ENCODE measurements at places on chromosomes 11 and 22.
A peak's percentile ranks its signal among the peaks of the same experiment; 100 is the strongest.

DNA sequence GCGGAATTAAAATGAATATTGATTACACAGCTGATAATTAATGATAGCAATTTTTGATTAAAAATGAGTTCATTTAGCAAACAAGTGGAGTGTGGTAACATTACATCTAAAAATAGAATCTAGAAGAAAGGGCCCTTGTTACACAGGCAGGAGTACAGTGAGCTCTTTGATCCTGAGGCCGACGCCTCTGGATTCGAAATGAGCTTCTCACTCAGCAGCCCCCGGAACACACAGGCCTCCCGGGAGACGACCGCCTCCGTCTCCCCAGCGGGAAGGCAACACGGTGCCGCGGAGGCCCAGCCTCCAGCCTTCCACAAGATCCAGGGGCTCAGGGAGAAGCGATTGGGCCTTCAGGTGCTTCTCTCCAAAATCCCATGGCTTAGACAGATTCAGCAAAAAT, 379.1 kb downstream of the BRD1 start:
- no peak for DNase-seq

GRCh38 chr22:20423008-20423905, 14.4 kb downstream of the SCARF2 start:
- DNase-seq: no peak

- no peak for DNase-seq
These were observed 33.5 kb downstream of the LRRC10B start for GRCh38 chr11:61542024-61542461.

DNA sequence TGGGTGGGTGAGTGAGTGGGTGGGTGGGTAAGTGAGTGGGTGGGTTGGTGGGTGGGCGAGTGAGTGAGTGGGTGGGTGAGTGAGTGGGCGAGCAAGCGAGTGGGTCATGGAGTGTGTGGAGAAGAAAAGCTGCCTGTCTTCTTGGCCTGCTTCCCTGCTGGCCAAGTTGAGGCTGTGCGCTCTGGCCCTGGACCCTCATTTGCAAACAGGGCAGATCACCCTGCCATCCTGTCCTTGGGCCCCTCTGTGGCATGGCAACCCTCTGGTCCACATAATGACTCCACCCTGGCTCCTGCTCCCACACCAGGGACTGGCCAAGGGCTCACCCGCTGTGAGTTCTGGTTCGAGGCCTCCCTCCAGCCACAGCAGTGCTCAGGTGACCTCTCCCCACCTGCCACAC, 35.1 kb downstream of the CAPN1 start:
- no peak for DNase-seq

- no peak for DNase-seq
These were observed 105.0 kb downstream of the ZBTB16 start for GRCh38 chr11:114164546-114164945.

DNA sequence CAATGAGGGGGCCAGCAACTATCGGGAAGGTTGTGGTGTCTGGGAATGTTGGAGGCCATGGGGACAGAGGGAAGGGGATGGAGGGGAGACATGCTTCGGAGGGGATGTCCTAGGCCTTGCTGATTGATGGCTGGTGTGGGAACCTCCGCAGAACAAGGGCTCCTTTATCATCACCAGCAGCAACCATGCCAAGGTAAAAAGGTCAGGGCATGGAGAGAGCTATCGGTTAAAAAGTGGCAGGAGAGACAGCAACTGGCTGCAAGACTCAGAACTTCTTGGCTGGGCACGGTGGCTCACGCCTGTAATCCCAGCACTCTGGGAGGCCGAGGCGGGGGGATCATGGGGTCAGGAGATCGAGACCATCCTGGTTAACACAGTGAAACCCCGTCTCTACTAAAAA, 3.0 kb downstream of the GSTT4 start:
- DNase-seq: no peak

DNA sequence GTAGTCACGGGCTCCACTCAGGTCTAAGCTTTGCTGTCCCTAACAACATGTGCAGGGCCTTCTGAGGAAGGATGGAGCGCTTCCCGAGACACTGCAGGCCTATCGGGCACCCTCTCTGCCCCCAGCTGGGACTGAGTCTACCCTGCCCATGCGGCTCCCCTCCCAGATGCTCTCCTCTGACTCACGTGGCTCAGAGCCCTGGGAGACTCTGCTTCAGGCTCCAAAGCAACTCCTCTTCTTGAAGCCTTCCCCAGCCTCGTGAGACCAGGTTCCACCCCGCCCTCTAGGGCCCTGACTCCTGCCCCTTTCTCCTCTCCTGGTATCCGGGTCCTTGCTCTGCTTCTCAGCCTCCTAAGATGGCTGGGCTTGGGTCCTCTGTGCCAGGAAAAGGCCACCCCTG, 28.4 kb upstream of the ARFGAP3 start:
- no peak for DNase-seq

GRCh38 chr22:34976886-34977285, 89.1 kb upstream of the ISX start:
- DNase-seq: no peak

GRCh38 chr22:20558534-20558933, 51.1 kb downstream of the MED15 start:
- DNase-seq: no peak

DNA sequence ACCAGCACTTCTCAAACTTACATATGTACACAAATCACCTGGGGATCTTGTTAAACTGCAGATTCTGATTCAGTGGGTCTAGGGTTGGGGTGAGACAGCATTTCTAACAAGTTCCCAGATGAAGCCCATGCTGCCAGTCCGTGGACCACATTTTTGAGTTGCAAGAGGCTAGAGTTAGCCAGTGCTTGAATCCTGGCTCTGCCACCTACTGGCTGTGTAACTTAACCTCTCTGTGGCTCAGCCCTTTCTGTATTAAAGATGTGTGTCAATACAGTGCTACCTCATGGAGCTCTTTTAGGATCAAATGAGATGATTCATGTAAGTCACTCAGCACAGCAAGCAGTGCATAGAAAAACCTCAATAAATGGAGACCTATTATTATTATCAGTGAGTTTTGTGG, 90.2 kb upstream of the ISX start:
- no peak for DNase-seq

- DNase-seq: no peak
These were observed 4.9 kb downstream of the GRK2 start for GRCh38 chr11:67271205-67271540.

DNA sequence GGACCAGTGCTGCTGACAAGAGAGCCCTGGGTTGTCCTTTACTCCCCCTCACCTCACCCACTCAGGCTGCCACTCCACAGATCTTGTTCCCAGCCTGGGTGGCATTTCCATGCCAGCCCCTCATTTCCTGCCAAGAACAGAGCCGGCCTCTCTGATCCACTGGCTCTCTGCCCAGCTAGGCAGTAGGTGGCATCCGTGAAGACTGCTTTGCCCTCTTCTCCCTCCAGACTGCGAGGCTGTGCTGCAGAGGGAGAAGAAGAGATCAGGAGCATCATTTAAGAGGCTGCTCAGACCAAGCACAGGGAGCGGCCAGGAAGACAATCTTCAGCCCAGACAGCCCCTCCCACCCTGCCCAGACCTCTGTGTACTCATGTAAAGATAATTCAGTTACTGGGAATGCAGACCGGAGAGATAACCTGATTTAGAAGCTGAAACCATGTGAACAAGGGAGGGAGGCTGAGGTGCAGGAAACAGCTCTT, 126.9 kb upstream of the NCAM1 start:
- DNase-seq: peak; percentile 25

DNA sequence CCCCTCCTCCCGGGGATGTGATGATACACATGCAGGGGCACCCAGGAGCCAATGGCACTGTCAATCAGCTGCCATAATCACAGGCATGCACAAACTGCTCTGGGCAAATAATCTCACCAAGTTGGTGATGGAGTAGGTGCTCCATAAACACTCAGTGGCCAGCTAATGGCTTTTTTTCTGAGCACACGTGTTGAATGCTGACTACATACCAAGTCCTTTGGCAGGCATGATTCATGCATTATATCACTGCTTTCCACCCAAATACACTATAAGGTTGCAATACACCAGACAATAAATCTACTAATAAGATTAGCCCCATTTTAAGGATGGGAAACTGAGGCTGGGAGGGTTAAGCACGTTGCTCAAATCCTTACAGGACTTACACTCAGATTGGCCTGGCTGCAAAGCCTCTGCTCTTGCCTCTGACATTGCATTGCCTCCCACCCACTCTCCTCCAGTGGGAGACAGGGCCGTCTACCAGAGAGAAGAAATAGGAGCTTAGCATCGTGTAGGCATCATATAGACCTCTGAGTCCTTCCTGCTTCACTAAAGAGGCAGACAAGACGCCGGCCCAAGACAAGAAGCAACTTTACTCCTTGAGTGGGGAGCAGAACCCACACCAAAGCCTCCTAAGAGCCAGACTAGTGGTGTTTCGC, 32.7 kb upstream of the ACCSL start:
- no peak for DNase-seq

DNA sequence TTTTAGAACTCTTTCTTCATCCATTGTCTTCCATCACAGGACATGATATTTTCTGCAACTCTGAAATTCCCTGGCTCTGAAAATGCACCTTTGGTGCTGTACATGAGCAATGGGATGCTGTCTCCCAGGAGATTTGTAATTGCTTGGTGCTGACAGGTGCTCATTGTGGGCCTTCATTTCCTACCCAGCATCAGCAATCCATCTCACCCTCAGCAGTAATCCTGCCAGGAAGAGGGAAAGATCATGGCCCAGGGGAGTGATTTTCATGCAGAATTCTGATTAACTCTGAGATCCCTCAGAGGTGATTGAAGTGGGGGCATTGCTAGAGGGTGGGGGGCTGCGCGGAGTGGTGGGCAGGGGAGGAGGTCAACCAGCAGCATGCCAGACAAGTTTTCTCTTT, 651.7 kb downstream of the NELL1 start:
- DNase-seq: no peak

DNA sequence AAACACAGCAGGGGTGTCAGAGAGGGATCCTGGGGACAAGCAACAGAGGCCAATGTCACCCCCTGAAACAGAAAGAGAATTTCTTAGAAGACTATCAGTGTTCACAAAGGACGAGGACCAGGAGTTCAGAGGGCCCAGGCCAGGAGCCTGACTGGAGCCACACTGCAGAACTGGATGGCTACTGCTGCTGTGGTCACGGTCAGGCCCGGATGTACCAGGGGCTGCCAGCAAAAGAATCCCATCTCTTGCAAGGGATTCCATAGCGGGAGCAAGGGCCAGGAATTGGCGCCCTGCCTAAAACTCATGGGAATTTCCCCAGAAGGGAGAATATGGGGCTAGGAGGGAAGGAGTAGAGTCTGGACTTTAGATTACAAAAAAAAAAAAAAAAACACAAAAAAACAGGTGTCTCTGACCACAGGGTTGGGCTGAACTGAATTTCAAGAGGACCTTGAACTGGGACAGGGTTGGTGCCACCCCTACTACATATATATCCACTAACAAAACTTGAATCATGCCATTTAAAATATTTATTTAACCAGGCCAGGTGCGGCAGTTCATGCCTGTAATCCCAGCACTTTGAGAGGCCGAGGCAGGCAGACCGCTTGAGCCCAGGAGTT, 15.7 kb upstream of the KCTD14 start:
- DNase-seq: no peak

DNA sequence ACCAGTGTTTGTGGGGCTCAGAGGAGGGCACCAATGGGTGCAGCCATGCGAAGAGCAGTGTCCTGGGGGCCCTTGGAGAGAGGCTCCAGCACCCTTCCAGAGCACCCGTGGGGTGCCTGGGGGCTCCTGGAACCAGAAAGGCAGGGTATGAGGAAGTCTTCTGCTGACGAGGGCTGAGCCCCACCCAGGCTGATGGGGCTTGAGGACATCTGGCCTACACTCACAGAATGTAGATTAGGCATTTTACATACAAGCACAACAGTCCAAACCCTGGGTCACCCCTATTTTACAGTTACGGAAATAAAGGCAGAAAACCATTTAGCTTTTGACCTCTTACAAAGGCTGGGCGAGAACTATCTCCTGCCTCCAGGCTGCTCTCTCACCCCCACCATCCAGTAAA, 47.6 kb downstream of the ADAMTS8 start:
- DNase-seq: no peak

DNA sequence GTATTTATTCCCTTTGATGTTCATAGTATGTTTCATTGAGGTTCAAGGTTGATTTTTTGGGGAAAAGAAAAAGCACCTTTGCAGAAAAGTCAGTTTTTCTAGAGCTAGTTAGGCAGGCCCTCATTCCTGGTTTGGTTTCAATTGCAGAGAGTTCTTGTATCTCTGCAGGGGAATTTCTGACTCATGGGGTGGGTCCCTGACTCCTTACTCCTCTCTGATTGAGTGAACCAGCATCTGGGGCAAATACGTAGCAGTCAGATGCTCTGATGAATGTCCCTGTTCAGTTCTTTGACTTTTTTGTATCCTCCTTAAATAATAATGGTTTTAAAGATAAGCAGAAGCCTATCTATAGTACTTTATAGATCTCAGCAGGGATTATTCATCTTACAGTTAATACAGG, 7.7 kb upstream of the NCR3LG1 start:
- DNase-seq: no peak

GRCh38 chr11:125600663-125601062, 8.0 kb downstream of the STT3A start:
- DNase-seq: no peak

DNA sequence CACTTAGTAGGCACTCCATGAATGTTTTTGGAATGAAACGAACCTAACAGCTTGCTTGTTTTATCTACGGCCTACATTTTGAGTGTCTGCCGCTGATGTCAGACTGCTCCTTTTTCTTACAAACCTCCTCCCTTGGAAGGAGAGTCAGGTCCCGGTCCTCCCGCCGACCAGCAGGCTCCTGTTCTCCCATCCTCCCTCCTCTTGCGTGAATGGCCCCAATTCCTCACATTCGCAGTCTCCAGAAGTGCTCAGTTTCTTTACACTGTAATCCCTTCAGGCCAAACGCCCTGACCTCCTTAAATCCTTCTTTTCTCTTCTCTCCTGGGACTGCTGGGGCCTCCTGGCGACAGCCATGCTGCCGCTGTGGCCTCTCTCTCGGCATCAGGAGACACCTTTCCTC, 82.6 kb upstream of the CSNK2A3 start:
- DNase-seq: no peak

DNA sequence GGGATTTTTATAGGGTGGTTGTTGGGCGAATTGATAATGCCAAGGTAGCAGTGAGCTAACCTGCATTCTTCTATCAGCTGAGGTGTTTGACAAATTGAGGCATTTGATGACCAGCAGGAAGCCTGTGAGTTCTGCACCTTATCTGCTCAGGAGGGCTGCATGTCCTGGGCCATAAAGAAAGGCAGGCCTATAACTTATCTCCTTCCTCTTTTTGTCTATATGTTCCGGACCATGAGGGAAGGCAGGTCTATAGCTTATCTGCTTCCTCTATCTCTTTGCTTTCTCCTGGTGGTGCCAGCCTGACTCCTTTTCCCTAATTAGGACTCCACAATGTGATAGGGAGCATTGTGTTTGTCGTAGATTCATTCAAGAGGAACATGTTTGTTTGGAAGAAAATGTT, 8.6 kb upstream of the JAM3 start:
- no peak for DNase-seq

DNA sequence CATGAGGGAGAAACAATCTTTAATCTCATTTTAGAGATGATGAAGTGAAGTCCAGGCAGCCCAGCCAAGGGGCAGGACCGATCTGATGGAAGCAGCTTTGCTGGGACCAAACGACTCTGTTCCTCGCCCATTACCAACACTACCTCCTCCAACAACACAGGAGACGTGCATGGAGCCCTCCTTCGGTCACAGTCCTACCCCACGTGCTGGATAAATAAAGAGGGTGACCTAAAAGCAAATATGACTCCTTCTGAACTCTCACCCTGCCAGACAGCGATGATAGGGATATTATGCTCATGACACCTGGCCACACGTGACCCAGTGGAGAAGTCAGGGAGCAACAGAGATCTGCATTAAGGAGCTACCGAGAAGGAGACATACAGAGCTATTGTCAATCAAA, 26.0 kb downstream of the SCGB1A1 start:
- no peak for DNase-seq

- DNase-seq: no peak
These were observed 40.7 kb upstream of the RAB1B start for GRCh38 chr11:66227700-66228099.

- no peak for DNase-seq
These were observed 3.4 kb downstream of the OR10A6 start for GRCh38 chr11:7927635-7928034.

Measured in retina (tissue), 1 donor.